Airway epithelial cell (primary cell): ENCODE measurements at places on chromosomes 11 and 22. TPM values are rescaled to one million over a fixed set of nuclear protein-coding genes. Genes with fewer than 3 reads are reported as not detected.

RASGRP2 gene
- not detected in 2 replicates for total RNA-seq

MYEOV gene
- 0.78 and 1.7 TPM in 2 replicates for total RNA-seq

SLCO2B1 gene
- 0.07 and 0.09 TPM in 2 replicates for total RNA-seq

OR8G5 gene
- total RNA-seq: not detected in 2 replicates

TPBGL gene
- not detected in 2 replicates for total RNA-seq

MS4A12 gene
- total RNA-seq: not detected in 2 replicates

NDUFV1 gene
- 254 and 281 TPM in 2 replicates for total RNA-seq

OTOG gene
- total RNA-seq: not detected in 2 replicates

EFEMP2 gene
- 12.8 and 27.5 TPM in 2 replicates for total RNA-seq

F2 gene
- total RNA-seq: not detected in 2 replicates

KCNJ1 gene
- 0.07 and 0.33 TPM in 2 replicates for total RNA-seq

SLC22A8 gene
- total RNA-seq: not detected in 2 replicates

SLC25A17 gene
- 12.4 and 20.1 TPM in 2 replicates for total RNA-seq

OOSP2 gene
- total RNA-seq: not detected in 2 replicates

TRIM29 gene
- 314 and 489 TPM in 2 replicates for total RNA-seq

CASP4 gene
- 77.1 and 88.7 TPM in 2 replicates for total RNA-seq

TNNI2 gene
- 0.63 and 4.1 TPM in 2 replicates for total RNA-seq

ZNRF3 gene
- 5.9 and 8.3 TPM in 2 replicates for total RNA-seq

OR51I1 gene
- total RNA-seq: not detected in 2 replicates

OR8G1 gene
- total RNA-seq: not detected in 2 replicates

ZP1 gene
- not detected in 2 replicates for total RNA-seq

ZNF214 gene
- total RNA-seq: 0.37 and 0.85 TPM in 2 replicates

SCN3B gene
- total RNA-seq: under 0.01 TPM in 1 of 2 replicates, not detected in the other
